SHP77 (cell line): ENCODE measurements at places on chromosomes 16 and 17.

DNA sequence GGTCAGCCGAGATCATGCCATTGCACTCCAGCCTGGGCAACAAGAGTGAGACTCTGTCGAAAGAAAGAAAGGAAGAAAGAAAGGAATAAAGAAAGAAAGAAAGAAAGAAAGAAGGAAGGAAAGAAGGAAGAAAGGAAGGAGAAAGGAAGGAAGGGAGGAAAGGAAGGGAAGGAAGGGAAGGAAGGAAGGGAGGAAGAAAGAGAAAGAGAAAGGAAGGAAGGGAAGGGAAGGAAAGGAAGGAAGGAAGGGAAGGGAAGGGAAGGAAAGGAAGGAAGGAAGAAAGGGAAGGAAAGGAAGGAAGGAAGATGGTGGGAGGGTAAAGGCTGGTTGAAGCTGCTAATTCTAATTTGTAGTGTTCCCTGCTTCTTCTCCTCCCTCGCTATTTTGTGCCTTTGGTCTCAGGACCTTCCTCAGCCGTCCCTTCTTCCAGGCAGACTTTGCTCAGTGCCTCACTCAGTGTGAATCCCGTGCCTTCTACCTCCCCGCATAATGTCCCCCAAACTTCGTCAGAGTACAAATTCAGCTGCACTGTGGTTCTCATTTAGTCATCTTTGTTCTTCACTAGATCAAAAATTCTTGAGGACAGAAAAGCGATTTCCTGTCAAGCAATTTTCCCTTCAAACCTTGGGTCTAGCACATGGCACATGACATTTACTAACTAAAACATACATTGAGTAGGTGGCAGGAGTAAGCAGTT lies 31.1 kb upstream of the PAFAH1B1 start:
- no peak for DNase-seq

DNA sequence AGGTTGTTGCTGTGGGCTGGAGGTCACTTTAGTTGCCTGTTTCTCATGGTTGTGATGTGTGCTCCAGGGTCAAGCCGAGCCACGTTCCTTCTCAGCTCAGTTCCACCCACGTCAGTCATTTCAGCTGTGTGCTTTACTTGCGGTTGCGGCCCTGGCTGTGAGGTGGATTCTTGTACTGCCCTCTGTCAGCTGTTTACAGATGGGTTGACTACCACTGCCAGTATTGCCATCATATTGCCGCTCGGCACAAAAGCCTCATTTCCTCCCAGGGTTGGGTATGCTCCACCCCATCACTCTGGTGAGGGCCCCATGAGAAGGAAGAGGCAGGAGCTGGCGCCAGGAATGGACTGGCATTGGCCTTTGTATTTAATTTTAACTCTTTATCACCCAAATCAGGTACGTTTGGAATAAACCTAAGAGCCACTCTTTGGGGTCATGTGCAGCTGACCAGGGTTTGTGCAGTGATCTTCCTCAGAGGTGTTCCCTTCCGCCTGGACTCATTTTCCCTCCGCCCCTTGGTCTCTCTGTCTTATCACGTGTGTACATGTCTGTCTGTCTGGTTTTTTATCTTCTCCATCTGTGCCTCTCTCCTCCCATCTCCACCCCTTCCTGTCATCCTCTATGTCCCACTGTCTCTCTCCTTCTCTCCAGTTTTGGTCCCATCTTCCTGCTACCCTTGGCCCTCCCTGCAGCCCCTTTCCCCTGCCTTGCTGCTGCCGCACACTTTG lies 25.0 kb downstream of the METTL22 start:
- DNase-seq: no peak

- peak; percentile 77 for DNase-seq
These were observed 4.6 kb downstream of the RAI1 start for GRCh38 chr17:17685775-17686291.

DNA sequence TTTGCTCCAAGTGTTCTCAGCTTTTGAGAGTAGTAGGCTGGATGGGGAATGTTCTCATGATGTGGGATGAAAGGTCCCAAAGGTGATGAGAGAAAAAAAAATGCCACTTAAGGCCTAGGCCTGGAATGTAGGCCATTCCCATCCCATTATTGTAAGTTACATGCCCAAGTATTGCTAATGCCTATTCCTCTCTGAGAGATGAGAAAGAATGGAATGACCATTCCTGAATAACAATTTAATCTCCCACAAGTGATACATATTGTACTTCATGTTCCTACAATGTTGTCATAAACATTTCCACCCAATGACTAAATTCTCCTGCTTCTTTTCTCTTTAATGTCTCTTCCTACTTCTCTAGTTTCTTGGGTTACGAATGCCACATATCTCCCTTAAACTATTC lies 102.8 kb upstream of the KCNJ16 start:
- DNase-seq: no peak

DNA sequence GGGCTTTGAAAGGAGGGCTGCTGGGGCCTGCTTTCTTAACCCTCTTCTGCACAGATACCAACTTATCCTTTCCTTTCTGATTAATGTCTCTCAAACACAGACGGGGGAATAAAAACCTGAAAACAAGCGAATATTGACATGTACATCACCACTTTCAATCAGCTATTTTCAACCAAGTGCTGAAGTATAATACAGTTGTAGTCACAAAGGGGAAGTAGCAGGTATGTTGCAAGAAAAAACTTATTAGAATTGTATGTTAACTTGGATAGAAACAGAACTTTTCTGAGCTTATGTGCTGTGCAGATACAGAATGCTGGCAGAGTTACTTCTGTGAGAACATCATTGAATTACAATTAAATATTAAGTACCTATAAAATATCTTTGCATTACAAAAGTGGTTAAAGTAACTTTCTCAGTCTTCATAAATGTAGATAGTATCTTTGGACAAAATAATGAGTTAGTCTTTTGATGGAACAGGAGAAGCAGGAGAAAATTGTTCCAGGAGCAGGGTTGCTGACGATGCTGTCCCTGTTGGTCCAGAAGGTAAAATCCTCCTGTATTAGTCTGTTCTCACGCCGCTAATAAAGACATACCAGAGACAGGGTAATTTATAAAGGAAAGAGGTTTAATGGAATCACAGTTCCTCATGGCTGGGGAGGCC lies 59.5 kb downstream of the RPTOR start:
- DNase-seq: no peak

GRCh38 chr17:55664287-55664686 lies 58.4 kb downstream of the TMEM100 start:
- DNase-seq: no peak
